MG63 (cell line): ENCODE measurements at places on chromosomes 1 and 21. TPM values are rescaled to one million over a fixed set of nuclear protein-coding genes. Genes with fewer than 3 reads are reported as not detected.

DNA sequence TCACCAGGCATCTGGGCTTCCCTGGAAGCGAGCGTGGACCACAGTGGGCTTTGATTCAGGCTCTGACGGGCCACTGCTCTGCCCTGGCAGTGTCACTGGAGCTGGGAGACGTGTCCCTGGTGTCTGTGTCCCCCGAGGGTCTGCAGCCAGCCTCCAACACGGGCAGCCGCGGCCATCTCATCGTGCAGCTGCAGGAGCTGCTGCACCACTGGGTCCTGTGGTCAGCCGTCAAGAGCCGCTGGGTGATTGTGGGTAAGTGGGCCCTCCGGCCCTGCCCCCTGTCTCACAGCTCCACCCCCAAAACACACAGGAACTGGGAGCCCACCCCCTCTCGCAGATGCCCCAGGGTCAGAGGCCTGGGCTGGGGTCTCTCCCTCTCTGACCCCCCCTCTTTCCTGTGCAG, 40.7 kb downstream of the DISP3 start:
- no peak for DNase-seq

DNA sequence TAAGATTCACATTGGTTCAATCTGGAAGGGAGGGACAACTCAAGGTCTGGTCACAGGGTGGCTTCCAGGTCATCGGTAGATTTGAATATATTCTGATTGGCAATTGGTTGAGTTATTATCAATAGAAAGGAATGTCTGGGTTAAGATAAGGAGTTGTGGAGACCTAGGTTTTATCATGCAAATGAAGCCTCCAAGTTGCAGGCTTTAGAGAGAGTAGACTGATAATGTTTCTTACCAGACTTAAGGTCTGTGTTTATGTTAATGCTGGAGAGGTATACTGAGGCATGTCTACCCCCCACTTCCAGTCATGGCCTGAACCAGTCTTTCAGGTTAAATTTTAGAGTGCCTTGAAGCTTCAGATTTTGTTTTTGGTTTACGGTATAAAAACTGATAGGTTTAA, 29.7 kb downstream of the USP25 start:
- no peak for DNase-seq

DNA sequence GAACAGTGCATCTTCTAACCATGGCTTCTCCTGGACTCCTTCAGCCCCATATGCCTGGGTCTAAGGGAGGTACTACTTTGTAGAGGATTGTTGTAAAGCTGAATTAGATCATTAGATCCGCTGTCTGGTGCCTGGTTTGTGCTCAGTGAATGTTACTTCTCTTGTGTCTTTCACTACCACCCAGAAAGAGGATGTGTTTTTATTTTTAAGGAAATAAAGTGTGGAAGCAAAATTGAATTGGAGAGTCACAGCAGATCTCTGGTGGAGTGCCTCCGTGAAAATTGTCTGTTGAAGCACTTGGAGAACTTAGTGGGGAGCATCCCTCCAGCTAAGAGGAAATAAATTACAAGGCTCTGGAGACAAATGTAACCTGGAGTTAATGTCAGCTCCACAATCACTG, 101.8 kb upstream of the ARTN start:
- DNase-seq, result no peak

SPATA21 gene
- total RNA-seq, result not detected in 2 replicates

IL10 gene
- not detected in 2 replicates for total RNA-seq
